ENCODE measurements at places on chromosomes 13 and 19.

GRCh38 chr13:30865123-30866049 is 40.7 kb upstream of the MEDAG start:
- DNase-seq = peak; percentile 13

DNA sequence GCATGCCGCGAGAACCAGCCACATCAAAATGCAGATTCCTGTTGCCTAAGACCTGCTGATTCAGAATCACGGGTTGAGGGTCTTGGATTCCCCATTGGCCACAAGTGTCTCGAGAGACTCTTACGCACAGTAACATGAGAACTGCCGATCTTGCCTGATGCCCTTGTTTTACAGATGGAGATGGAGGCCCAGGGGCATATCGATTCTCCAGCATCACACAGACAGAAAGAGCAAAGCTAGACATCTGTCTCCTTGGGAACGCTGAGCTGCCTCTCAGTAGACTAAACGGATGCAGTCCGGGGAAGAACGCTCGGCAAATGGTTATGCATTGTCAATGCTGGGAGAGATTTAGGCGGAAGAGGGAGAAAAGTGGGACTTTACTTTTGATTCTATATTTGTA is 5.4 kb downstream of the NLRP12 start:
- no peak for DNase-seq

DNA sequence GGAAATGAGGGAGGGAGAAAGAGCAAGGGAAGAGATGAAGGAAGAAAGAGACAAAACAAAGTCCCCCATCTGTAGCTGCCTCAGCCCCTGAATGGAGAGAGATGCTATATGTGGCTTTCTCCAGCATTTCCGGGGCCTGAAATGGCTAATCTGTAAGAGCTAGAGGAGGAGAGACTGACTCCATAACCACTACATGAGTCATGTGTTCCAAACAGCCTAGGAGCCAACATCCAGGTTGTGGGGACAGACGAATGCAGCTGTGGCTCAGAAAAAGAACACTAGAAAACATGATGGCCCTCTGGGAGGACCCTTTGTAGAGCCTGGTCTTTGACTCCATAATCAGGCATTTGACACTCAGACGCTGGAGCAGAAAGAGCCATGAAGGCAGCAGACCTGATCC is 292.0 kb upstream of the ZNF507 start:
- DNase-seq = no peak

GRCh38 chr13:91632086-91632485 is 233.7 kb downstream of the GPC5 start:
- DNase-seq = no peak

- no peak for DNase-seq
These were observed 14.1 kb downstream of the ZNF787 start for GRCh38 chr19:56106993-56107392.

- no peak for DNase-seq
These were observed 635.4 kb upstream of the ARGLU1 start for GRCh38 chr13:107203146-107203847.

GRCh38 chr19:29542776-29543175 is 17.0 kb downstream of the VSTM2B start:
- DNase-seq = no peak

DNA sequence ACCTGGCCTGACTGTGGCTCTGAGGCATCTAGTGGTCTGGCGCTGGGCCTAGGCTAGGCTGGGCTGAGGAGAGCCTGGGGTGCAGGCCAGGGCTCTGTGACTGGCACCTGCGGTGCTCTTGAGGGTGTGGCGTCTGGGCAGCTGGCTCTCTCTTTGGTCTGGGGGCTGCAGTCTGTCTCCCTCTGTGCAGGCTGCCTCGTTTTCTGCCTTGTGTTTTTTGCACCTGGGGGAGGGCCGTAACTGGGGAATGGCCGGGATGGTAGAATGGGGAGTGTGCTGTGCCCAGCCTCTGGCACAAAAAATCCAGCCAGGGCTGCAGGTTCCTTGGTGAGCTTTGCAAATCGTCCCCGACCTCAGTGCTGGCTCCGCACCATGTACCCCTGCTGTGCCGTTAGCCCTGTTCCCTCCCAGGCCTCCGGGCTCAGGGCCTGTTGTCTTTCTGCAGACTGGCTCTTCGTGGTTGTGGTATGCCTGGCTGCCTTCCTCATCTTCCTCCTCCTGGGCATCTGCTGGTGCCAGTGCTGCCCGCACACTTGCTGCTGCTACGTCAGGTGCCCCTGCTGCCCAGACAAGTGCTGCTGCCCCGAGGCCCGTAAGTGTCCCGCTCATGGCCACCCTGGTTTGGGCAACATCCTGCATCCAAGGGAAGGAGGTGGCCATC is 6.5 kb upstream of the USF2 start:
- no peak for DNase-seq

DNA sequence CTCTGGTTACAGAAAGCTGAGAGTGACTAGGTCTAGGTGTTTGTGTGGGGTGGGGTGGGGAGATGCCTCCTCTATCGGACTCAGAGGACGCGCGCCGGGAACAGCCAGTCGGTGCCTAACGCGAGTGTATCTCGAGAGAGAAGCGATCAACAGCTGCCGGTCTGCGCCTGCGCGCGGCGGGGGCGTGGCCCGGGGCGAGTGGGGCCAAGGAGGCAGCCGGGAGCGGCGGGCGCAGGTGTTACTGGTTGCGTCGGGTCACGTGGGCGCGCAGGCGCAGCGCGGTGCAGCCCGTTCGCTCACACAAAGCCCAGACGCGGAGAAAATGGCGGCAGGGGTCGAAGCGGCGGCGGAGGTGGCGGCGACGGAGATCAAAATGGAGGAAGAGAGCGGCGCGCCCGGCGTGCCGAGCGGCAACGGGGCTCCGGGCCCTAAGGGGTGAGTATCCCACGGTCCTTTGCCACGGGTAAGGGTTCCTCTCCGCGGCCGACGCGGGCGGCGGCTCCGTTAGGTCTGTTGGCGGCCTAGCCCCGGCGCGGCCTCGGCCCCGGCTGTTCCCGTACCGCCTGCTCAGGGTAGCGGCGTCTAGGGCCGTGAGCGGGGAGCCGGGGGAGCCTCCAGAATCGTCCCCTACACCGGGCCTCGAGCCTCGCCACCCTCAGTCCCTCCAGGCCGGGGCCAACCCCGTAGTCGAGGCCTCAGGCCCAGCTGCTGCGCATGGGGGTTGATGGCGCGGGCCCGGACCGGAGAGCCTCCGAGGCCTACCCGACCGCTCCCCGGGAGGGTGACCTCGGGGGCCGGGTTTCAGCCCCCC is at the start of gene HNRNPM:
Gene HNRNPM, plus strand, starts transcription at position 299 of the 811 bp plus-strand sequence. Its CDS starts 24 bp downstream, at position 323.
- DNase-seq = peak; percentile 100

DNA sequence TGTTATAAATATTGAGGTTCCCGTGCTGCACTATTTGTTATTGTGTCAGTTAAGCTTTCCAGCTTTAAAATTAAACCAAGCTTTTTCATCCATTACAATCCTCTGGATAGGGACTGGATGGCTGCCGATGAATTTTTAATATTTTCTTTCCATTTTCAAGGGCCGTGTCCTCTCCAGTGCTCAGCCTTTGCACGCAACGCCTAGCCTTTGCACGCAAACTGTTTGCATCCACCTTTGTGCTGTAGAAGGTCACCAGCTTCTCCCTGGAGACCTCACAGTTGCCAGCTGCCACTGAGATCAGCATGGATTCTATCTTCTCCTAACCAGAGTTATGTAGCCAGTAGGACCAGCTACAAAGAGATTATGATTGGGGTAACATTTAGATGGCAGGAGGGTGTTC is 240.5 kb downstream of the SLC7A1 start:
- DNase-seq = no peak

- no peak for DNase-seq
These were observed 30.0 kb upstream of the ATP12A start for GRCh38 chr13:24650161-24650560.

DNA sequence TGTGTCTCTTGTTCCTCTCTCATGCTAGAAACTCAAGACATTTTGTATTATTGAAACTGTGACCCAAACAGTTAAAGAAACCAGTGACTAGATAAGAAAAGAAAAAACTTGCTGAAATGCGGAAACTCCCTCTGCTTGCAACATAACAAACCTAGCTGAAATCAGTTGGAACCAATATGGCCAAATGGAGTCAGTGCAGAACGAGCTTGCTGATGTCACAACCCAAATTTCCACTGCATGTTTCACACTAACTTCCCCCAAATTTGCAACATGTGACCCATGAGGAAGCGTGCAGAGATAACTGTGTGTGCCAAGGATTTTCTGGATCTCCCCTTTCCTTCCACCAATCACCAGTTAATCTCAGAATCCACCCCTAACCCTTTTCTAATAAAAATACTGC is 208.0 kb downstream of the DLEU7 start:
- DNase-seq = no peak

- no peak for DNase-seq
These were observed 12.5 kb downstream of the ALG5 start for GRCh38 chr13:36986462-36987240.

GRCh38 chr19:16375157-16375935 is 50.7 kb downstream of the KLF2 start:
- no peak for DNase-seq

GRCh38 chr13:105825071-105825470 is 710.4 kb downstream of the EFNB2 start:
- DNase-seq = no peak

- DNase-seq = no peak
These were observed 326.3 kb downstream of the KCNRG start for GRCh38 chr13:50341526-50341925.

DNA sequence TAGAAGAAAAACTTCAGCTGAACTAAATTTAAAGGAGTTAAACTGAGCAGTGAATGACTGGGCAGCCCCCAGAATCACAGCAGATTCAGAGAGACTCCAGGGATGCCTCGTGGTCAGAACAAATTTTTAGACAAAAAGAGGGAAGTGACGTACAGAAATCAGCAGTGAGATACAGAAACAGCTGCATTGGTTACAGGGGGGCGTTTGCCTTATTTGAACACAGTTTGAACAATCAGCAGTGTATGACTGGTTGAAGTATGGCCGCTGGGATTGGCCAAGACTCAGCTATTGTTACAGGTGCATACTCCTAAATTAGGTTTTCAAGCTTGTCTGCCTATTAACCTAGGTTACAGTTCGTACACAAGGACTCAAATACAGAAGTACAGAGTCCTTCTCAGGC is 2.2 kb upstream of the SPRYD7 start:
- DNase-seq = no peak

DNA sequence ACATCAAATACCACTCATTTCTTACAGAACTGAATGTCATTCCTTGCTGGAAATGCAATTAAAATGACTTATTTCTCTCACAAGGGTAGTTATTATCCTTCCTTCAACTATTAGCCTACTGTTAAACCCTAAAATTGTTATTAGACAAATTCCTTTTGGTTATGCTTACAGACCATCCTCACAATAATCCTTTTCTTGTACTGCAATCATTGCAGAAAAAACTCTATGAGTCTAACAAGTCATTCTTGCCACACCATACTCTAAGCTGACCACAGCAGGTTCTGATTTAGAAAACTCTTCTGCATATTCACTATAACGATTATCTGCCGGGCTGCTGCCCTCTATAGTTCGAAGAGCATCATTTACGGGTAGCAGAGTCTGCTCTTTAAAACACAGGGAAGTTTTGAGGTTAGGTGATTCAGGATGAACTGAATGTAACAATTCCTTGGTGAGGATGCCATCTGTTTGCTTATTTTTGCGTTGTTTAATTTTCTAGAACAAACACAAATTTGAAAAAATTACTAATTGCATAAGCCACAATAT is 38.2 kb downstream of the MTMR6 start:
- no peak for DNase-seq

DNA sequence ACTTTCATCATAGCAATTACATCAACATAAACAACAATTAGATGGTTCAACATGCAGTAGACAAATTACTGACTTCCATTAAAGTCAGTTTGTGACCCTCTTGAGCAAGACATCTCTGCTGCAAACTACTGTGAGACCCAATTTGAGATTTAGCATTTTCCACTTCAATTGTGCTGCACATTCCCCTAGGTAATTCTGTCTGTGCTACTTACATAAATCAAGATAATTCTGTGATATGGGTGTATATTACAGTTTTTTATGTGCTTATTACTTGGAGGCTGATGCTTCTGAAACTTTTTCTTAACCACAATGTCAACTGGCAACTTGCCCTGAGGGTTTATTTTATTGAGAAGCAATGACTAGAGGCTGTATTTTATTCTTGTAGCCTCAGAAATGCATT is 1714.4 kb downstream of the OLFM4 start:
- no peak for DNase-seq

DNA sequence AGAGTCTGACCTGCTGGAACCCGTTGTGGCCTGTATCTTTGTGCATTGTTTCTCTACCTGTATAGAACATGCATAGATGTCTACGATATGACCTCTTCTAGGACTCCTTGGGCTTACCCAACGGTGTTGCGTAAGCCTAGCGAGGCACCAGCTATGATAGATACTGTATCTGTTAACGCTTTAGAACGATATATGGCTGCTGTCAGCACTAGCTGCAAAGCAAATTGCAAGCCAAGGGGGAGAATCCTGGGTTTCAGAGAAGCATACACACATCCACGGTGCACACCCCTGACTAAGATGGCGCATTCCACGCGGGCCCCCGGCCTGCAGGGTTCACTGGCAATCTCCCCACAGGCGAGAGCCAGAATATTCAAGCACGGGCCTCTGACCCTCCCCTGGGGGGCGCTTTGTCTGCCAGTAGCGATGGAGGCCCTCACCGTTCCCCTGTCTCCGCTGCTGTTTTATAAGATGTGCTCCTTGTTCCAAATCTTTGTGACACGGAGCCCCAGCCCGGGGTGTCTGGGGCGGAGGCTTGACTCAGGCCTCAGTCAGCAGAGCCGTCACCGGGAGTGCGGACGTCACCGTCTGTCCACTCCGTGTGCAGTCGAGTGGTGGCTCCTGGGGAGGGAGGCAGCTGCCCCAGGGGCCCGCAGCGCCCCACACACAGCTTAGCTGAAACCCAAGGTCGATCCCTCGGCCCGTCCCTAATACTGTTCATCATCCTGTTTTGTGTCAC is 12.9 kb upstream of the RPS15 start:
- no peak for DNase-seq

- DNase-seq = no peak
These were observed 43.5 kb downstream of the GGACT start for GRCh38 chr13:100544866-100545683.
